Mucosa of gallbladder (tissue), 1 donor: ENCODE measurements at places on chromosomes 4 and X. TPM values are rescaled to one million over a fixed set of nuclear protein-coding genes. Genes with fewer than 3 reads are reported as not detected.
A peak's percentile ranks its signal among the peaks of the same experiment; 100 is the strongest.

GRCh38 chrX:130682990-130683389 is 220.0 kb downstream of the ENOX2 start:
- DNase-seq = no peak

- no peak for DNase-seq
Observed at GRCh38 chr4:181796502-181796901, 446.7 kb upstream of the TENM3 start.

Gene ZNF674
- 4.7 TPM for total RNA-seq

DNA sequence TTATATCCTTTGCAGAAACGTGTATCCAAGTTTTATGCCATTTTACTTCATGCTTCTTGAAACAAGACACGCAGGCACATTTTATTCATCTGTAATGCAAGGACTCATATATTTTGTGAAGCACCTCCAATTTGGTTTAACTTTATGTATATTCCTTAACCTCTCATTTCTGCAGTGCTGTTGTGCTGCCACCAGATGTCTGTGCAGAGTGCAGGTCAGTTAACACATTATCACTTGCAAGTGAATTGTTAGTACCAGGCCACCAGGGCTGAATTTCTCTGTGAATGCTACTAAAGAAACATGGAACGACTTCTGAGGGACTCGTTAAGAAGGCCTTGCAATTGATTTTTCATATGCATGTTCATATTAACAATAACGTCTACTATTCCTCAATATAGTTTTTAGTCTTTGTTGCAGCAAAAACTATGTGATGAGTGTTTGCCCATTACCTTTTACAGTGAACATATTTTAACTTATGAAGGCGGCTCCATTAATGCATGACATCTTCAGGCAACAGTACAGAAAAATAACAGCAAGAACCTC is 770.3 kb downstream of the NLGN4X start:
- no peak for DNase-seq

Gene KIAA1210
- not detected for total RNA-seq

GRCh38 chrX:17459008-17459611 is 84.1 kb downstream of the NHS start:
- DNase-seq = no peak

- DNase-seq = no peak
Observed at GRCh38 chr4:68432320-68432719, 14.9 kb upstream of the TMPRSS11E start.

DNA sequence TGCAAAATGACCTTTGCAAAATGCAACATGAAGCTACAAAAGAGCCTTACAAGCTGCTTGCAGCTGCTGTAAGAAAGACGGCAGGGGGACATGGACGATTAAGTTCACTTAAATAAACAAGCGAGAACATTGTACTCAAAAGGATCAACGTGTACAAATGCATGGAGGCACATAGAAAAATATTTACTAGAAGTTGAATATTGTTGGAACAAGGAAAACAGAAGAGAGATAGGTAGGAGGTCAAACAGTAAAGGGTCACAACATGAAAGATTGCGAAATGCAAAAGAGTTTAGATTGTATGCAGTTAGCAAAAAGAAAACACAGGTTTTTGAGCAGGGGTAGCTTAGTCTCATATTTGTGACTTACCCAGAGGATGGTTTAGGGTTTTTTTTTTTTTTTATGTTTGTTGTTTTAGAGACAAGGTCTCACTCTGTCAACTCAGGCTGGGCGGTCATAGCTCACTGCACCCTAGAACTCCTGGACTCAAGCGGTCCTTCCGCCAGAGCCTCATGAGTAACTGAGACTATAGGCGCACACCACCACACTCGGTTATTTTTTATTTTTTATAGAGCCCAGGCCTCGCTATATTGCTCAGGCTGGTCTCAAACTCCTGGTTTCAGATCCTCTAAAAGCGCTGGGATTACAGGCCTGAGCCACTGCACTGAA is 1.4 kb upstream of the PHF8 start:
- no peak for DNase-seq

Gene INTS6L
- total RNA-seq = 10.5 TPM

Gene SLC49A3
- 13.9 TPM for total RNA-seq

GRCh38 chr4:8773124-8773931 is 98.3 kb downstream of the HMX1 start:
- DNase-seq = no peak

DNA sequence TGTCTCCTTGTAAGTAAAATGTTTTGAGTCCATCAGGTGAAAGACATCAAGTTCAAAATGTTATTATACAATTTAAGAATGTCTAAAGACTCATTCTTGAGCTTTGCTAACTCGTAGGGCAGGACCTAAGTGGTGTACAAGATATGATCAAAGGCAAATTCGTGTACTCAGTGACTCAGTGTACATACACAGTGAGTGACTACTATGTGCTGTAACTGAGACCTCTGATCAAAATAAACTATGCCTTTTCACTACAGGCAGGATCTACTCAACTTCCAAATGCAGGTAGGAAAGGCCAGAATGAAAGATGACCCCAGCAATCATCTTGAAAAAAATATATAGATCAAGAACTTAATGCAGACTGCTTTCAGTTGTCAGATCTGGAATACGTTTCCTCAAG is 49.9 kb downstream of the ADGRG2 start:
- no peak for DNase-seq

GRCh38 chr4:8198206-8198905 is 734 bp upstream of the SH3TC1 start:
- DNase-seq = peak; percentile 53
